ENCODE measurements at places on chromosomes 6 and 20. TPM values are rescaled to one million over a fixed set of nuclear protein-coding genes. Genes with fewer than 3 reads are reported as not detected.

DNA sequence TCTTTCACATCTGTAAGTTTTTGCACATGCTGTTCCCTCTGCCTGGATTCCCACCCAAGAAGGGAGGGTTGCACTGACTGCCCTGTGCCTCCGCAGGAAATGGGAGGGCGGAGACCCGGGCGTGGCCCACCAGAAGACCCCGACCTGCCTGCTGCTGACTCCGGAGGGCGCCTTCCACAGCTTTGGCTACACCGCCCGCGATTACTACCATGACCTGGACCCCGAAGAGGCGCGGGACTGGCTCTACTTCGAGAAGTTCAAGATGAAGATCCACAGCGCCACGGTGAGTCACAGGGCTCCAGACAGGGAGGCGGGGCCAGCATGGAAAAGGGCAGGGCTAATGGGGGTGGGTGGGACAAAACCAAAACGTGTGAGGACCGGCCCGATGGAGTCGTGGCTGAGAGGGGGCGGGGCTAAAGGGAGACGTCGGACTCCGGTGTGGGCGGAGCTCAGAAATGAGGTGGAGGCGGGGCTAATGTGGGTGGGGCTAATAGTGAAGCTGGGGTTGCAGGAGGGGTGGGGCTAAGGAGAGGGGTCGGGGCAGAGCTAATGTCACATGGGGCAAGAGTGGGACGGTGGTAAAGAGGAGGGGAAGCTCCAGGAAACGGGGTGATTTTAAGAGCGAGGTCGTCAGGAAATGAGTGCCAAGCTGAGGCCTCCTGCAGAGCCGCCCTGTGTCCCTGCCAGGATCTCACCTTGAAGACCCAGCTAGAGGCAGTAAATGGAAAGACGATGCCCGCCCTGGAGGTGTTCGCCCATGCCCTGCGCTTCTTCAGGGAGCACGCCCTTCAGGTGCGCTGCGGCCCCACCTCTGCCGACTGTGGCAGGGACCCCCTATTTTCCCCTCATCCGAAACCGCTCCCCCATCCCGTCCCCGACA lies 12.6 kb downstream of the HSPA12B start:
- DNase-seq: peak; percentile 83

DNA sequence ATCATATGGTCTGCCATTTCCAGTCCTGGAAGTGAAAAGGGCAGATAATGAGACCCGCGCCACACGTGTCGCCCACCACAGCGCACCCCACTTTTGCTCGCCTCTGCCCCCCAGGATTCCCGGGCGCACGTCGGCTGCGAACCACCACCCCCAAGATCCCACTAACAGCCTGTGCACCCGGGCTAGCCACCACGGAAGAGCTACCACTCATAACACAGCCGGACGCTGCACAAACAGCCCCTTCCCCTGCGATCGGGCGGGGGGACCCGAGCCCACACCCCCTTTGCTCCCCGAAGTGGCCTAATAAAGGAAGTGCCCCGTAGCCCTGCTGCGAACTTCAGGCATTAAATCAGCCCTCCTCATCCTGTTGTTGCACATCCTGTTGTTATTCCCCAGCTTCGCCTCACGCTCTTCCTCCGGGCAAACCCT lies 506 bp downstream of the CITED2 start:
- peak; percentile 66 for DNase-seq

Gene GJA1
- 214 TPM for total RNA-seq

Gene HLA-DMA
- total RNA-seq: 16.3 TPM

Gene MOXD1
- 2.2 TPM for total RNA-seq

Gene BEND6
- total RNA-seq: 0.16 TPM
